NCI-H187 (cell line): ENCODE measurements at places on chromosomes 12 and 14.

- no peak for DNase-seq
Measured at GRCh38 chr12:71645268-71645667, 18.4 kb downstream of the ZFC3H1 start.

GRCh38 chr14:75771595-75771994 is 110.5 kb downstream of the TTLL5 start:
- no peak for DNase-seq

DNA sequence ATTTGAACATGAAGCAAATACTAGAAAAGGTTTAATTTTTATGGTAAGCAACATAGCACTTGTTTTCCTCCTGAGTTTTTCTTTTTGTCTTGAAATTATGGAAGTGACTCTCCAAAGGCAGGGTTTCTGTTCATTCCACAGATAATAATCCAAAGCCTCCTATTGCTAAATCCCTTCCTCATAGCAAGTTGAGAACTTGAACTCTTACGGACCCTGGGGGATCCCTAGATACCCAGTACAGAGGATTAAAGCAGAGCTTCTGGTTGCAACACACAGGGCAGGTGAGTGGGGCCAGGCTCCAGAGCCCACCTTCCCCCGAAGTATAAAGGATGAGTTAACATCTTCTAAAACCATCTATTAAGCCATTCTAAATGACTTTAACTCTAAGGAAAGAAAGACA is 294.1 kb downstream of the RMST start:
- DNase-seq = no peak

- no peak for DNase-seq
Measured at GRCh38 chr12:72197790-72198189, 74.4 kb upstream of the TRHDE start.

- DNase-seq = no peak
Measured at GRCh38 chr12:71764587-71765321, 10.1 kb downstream of the RAB21 start.

DNA sequence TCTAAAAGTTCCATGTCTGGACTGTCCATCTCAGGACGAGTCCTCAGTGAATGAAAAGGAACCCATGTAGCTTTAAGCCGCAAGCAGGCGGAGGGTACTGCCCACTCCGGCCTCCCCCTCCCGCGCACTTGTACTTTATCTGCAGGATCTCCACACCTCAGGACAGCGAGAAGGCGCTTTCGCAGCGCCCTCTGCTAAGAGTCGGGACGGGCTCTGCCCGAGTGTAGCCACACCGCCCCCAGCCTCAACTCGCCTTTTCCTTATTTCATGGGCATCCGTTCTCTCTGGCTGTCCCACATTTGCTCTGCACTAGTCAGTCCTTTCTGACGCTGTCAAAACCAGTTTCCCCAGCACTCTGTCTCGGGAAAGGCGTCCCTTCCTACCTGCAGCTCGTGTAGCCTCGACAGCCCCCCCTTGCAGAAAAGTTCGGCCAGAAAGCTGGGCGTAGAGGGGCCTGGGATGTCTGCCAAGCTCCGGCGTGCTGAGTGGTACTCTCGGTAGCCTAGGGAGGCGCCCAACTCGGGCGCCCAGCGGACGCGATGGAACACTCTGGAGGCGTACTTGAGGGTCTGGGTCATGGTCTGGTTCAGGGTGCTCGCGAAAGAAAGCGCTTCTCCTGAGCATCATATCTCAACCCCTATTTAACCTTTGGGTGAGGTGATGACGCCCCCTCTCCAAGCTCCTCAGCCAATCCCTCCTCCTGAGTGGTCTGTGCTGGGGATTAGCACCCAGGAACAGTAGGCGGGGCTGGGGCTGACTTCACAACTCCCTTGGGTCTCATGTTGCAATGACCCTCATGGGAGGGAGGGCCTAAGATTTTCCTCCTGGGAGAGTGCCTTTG is at the start of gene CYP27B1:
CYP27B1 (minus strand) TSS at position 615 of the 841 bp plus-strand sequence; CDS start at position 578, 37 bp downstream.
- no peak for DNase-seq

DNA sequence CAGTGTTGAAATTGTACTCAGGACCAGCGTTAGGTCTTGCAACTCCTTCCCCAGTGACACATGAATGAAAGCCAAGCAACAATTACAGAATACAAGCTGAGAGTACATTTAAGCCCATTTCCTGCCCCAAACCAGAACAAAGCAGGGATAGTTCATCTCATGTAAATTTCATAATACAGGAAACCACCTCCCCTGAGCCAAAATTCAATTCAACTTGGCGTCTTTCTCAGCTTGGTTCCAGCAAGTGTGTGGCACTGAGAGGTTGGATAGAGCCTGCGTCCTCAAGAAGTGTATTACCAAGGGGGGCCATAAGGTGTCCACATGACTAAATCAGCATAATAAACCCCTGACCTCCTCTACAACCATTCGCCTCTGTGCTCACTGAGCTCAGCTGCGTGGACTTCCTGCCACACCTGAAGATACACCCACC is 278.9 kb upstream of the CRY1 start:
- no peak for DNase-seq

GRCh38 chr12:11943919-11944700 is 126.6 kb upstream of the BCL2L14 start:
- no peak for DNase-seq

DNA sequence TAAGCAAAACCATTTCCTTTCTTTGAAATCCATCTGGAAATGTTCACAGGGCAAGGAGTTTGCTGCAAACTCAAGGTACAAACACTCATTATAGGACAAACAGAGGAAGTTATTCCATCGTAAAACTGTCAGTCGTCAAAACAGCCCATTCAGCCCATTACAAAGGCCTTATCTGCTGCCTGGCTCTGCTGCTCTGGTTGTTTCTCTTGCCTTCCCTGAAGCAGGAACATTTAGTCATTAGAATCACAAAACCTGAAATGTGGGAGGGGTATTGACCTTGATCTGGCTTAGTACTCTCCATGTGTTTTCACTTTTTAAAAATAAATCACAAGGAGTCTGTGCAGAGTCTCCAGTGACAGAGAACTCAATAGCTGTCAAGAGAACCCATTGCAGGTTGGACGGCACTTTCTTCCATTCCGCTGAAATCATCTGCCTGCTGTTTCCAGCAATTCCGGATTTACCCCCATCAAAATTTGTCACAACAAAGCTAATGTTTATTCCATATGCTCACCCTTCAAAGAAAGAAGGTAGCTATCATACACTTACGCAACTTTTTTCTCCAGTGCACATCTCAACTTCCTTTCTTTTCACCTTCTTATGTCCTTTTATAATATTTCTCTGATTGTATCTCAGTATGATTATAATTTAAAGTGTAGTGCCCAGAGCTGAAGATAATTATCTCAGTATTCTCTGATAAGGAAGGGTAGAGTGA is 24.6 kb upstream of the ITPR2 start:
- no peak for DNase-seq

DNA sequence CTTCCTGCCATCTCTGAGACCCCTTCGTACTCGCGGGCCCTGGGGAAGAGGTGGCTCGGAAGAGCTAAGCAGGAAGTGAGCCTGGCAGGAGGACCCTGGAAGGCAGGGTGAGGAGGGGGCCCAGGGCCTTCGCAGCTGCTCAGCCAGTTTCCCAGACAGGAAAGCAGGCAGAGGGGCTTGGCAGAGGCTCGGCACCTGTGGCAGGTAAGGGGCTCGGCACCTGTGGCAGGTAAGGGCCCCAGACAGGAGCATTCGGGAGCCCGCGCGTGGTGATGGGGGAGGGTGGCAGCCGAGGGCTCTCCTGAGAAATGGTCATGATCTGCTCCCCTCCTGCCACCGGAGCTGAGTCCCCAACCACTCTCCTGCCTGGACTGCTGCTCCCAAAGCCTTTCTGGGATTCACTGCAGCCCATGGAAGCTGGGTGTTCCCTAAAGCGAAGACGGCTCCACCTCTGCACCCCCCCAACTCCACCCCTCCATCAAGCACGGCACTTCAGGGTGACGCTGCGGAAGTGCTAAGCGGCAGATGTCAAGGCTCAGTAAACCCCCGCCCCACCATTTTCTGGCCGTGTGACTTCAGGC is 63.2 kb downstream of the PRIMA1 start:
- no peak for DNase-seq

DNA sequence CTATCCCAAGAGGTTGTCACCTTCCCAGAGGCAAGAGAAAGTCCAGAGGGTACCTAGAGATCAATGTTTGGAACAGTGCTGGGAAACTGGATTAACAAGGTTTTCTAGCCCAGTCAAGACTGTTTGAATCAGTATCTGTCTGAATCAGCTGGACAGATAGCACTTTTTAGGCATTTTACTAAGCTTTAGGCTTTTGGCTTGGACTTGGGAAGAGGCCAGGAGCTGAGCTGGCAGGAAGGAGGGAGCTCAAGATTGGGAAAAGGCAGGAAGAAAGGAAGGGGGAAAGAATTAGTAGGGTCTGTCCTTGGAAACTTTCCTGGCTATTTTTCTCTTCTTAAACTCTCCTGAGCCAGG is 8.3 kb downstream of the IKZF4 start:
- no peak for DNase-seq

DNA sequence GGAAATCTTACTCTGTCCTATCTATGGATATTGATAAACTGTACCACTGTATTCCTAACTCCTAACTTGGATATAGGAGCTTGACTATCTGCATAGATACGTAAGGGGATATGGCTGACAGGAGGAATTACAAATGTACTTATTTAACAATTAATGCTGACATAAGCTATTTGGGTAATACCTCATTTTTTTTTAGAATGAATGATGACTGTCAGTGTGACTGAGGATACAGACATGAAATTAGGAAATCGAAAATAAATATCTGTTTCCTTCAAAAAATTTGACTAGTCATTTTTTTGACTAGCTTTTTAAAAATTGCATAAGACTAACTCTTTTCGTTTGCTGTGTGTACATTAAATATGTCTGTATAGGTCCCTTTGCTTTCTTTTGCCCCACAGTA is 74.9 kb downstream of the PDE3A start:
- no peak for DNase-seq

DNA sequence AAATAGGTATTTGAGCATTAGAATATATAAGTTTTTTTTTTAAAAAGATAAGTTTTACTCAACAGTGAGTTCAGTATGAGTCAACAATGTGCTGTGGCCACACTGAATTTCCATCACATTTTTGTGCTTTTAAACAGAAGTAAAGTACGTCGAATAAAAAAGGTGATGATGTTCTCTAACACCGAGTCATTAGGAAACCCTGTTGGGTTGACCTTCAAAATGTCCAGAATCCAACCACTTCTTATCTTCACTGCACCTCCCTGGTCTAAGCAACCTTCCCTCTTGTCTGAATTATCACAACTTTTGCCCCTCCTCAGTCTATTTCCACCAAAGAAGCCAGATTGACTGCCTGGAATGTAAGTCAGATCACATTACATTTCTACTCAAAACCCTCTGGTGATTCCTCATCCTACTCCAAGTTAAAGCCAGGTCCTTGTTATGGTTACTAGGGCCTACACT is 43.0 kb upstream of the SYCP3 start:
- DNase-seq = no peak

DNA sequence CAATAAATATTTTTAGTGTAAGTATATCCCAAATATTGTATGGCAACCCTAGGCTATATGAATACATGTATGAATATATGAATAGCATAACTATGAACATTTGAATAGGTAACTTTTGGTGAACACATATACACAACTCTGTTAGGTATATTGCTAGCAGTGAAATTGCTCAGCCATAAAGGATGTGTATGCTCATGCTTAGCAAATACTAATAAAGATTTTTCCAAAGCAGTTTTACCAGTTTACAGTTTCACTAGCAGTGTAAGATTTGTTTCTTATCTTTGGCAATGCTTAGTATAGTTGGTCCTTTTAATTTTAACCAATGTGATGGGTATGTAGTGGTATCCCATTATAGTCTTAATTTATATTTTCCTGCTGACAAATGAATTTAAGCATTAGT is 5.3 kb upstream of the DAAM1 start:
- DNase-seq = no peak

DNA sequence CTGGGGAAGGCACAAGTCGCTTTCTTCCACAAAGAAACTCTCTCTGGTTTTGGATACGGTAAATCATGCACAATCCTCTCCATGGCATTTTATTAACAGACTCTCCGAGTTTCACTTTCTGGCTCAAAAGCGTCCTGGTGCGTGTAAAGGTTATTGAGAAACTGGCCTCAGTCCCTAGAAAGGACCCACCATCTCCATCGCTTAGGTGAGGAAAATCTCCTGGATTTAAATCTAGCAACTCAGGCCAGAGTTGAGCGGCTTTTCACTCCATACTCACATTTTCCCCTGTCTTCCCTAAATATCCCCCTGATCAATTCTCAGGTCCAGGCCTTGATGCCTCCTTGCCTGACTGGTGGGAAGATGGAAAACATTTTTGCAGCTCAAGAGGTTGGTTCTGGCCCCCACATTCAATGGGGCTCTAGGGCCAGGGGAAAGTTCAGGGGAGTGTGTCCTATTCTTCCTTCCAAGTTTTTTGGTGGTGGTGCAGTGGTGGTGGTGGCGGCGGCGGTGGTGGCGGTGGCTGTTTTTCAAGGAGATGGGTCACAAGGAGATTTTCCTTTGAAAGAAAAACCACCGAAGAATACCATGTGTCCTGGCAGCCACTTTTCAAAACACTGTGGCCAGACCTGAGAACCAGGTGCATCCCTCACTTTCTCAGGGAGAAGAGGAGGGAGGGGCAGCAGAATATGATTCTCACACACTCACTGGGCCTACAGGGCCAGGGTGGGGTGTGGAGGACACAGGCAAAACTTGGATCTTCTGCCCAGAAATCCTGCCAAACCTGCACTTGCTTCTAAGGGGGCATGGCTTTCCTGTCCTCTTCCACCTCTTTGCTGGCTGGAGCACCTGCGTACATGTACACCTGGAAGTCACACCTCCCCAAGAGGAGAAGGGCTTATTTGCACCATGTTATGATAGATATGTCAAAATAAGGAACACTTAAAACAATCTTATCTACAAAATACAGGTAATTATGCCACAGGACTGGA is 46.7 kb upstream of the PNMA1 start:
- no peak for DNase-seq

DNA sequence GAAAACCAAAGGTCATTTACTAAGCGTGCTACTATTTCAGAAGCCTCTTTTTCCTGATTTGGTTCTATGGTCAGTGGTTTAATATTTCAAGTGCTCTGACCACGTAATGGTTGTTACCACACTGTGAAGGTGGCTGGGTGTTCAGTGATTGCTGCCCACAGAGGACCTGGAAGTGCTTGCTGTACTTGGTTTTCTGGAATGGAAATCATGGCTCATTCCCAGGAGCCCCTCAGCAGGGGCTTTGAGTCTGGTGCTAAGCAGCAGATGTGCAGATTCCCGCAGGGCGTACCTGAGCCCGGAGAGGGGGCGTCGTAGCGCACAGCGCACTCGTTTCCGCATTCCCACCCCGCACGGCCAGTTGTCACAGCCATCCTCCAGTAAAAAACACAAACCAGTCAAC is 50.5 kb downstream of the TRAF3 start:
- no peak for DNase-seq

GRCh38 chr12:117919479-117919878 is 49.3 kb downstream of the KSR2 start:
- no peak for DNase-seq
